ENCODE measurements at places on chromosomes 16 and 17.

GRCh38 chr17:78368348-78368747 is 8.5 kb upstream of the SOCS3 start:
- no peak for DNase-seq

DNA sequence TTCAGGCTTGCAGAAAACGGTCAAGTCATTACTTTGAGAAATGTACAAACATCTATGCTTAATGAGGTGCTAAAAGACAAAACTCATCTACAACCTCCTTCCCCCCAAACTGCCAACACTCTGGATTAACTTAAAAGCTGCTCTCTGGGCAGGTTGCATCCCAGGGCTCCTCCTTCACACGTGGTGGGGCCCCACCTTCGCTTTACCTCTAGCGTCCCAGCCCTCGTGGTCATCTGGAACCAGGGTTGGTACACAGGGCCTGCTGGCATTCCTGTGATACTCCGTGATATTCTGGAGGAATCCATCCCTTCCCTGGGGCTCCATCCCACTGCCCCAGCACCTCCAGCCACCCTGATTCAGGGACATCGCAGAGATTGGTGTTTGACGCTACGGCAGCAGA is 4.8 kb downstream of the METRNL start:
- no peak for DNase-seq

- no peak for DNase-seq
These were observed 38.2 kb upstream of the PHAF1 start for GRCh38 chr16:67071476-67072048.

- no peak for DNase-seq
These were observed 263.5 kb downstream of the SNX29 start for GRCh38 chr16:12240036-12240435.

DNA sequence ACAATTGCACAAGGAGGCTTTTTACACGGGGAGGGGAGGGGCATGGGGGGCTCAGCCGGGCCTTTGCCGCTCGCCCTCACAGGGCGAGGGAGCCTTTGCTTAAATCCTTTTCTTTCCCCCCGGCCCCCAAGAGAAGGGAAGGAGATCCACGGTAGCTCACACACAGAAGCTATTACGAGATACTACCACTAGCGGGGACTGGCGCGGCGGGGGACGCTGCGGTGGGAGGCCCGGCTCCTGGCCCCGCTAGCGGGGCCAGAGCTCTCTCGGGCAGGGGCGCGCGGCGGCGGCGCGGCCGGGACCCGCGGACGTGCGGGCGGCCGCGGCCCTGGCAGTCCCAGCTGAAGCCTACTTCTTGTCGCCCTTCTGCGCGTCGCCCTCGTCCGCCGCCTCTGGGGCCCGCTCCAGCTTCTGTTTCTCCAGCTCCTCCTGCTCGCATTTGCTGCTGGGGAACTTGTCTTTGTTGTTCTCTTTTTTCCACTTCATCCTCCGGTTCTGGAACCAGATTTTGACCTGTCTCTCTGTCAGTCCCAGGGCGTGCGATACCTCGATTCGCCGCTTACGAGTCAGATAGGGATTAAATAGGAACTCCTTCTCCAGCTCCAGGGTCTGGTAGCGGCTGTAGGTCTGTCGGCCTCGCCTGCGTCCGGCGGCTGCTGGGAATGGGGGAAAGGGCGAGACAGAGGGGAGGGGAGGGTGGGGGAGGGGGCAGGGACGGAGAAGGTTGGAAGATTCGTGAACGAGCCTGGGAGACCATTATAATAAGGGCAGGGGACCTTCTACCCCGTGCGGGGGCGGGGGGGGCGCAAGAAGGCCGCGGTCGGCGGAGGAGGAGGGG is 2.0 kb downstream of the HOXB8 start:
- no peak for DNase-seq
